ENCODE measurements at places on chromosomes 12 and 14.

GRCh38 chr14:56933446-56933845 lies 123.2 kb upstream of the OTX2 start:
- DNase-seq = no peak

DNA sequence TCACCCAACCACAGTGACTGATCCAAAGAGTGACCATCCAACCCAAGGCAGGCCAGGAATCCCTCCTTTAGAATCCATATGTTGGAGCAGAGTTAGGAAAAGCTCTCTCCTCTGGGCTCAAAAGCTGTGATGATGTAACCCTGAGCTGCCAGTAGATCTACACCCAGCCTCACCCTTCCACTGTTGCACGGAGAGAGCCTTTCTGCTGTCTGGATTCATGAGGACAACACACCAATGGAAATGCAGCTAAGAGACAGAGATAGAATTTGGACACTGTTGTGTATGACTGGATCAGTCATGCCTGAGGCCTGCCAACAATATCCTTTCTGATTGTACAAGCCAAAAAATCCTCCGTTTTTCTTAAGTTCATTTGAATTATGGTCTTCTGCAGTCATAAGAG lies 4.4 kb upstream of the OR6J1 start:
- no peak for DNase-seq

GRCh38 chr14:98293576-98293975 lies 978.4 kb downstream of the BCL11B start:
- no peak for DNase-seq

DNA sequence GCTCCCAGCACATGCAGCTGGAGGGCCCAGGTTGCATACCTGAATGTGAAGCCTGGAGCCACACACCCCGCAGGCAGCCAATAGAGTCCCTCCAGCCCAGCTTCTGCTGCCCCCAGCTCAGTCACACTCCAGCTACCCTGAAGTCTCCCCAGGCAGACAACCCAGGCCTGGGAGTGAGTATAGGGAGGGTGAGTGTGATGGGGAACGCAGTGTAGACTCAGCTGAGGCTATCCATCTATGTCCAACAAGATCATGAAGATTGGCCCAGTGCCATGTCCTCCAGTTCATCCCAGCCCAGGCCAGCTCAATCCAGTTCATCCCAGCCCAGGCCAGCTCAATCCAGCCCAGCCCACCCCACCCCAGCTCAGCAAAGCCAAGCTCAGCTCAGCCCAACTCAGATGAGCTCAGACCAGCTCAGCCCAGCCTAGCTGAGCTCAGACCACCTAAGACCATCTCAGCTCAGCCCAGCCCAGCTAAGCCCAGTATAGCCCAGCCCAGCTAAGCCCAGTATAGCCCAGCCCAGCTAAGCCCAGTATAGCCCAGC lies 330.4 kb downstream of the TMEM121 start:
- no peak for DNase-seq

- no peak for DNase-seq
Observed at GRCh38 chr12:121908702-121909101, 9.7 kb upstream of the CFAP251 start.

- DNase-seq = peak; percentile 89
Observed at GRCh38 chr14:61584331-61584741, 111.0 kb upstream of the HIF1A start.

- DNase-seq = peak; percentile 43
Observed at GRCh38 chr12:47604221-47604873, 101.5 kb downstream of the RPAP3 start.

DNA sequence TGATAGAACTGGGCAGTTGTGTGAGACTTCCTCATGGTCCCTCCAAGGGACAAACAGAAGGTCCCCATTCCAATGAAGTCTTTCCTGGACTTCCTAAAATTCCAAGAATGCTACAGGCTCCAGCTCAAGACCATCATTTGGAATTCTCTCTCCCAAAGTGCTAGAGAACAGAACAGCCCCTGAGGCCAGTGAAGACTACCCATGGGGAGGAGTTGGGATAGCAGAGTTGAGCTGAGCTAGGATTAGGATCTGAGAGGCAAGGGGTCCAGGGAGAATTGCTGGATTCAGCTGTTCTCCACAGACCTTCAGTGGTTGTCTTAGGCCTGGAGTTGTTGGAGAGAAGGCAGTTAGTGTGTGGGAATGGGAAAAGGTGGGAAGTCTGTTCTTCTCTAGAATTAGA lies 10.8 kb downstream of the KRT1 start:
- no peak for DNase-seq

DNA sequence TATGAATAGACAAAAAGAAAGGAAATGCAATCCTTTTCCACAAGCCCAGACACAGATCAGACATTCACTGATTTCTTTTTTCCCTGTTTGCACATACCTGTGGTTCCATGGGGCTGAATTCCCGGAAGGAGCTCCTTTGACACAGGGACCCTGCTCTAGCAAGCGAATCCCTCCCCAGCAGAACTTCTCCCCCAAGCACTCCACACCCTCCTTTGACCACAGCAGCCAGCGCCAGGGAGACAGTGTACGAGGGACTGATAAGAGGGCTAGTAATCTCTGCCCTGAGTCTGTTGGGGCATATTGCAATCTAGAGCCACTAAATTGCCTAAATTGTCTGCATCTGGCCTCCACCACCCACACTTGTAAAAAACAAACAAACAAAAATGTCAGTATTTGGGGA lies 83.4 kb upstream of the NTF3 start:
- no peak for DNase-seq

DNA sequence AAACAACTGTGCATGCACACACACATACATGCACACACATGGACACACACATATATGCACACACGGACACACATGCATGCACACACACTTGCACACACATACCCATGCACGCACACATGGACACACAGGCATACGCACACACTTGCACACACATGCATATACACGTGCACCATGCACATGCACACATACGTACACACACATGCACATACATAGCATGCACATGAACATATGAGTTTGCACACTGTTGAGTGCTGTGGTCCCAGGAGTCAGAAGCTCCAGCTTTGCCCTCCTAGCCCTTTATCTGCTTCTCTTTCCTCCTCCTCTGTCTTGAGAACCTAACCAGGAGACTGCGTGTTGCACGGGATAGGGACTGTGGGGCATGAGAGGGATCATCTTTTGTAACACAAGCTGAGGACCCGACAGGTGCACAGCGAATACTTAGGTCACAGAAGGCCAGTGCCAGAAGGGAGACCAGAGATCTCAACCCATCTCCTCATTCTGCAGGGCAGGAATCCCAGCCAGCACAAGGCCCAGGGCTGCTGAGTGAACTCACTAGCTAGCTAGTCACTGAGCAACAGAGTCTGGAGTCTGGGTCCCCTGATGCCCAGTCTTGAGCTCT lies 3.5 kb upstream of the LRTM2 start:
- DNase-seq = no peak

DNA sequence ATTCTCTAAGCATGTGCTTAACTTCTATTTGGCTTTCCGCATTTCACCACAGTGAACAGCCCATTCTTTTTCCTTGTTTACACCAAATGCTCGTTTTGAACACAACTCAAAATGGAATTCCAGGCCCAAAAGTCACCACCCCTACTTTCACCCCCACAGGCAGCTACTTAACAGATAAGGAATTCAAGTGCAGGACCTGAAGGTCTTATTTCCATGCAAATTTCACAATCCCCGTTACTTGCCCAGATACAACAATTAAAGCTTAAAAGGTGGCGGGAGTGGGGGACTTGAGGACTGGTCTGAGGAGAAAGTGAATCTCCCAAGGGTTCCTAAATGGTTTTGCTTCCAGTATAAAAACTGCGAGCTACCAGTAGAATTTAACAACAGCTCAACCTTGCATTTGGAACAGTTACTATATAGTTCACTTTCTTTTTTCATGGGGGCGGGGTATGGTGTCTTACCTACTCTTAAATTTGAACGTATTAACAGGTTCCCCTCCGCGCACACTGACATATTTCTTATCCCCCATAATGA lies 3.7 kb downstream of the USP44 start:
- DNase-seq = peak; percentile 41

Measured in EH (cell line).